ENCODE measurements at places on chromosomes 6 and 20. TPM values are rescaled to one million over a fixed set of nuclear protein-coding genes. Genes with fewer than 3 reads are reported as not detected.
A peak's percentile ranks its signal among the peaks of the same experiment; 100 is the strongest.

Gene RBM38
- total RNA-seq, result 36.2 TPM

GRCh38 chr6:34979218-34979617 is 90.2 kb downstream of the ANKS1A start:
- H3K27ac ChIP-seq, result no peak overlapping the region
- H3K4me3 ChIP-seq, result no peak overlapping the region
- DNase-seq, result no peak
- peaks cover 7% of the 10 kb centered on the region for H3K4me1 ChIP-seq

- no peak for DNase-seq
- no peaks in the 10 kb centered on the region for H3K36me3 ChIP-seq
- H3K4me3 ChIP-seq, result no peak overlapping the region
- H3K27me3 ChIP-seq, result no peaks in the 10 kb centered on the region
- no peaks in the 10 kb centered on the region for H3K4me1 ChIP-seq
Measured at GRCh38 chr6:11215773-11216172, 16.7 kb downstream of the NEDD9 start.

DNA sequence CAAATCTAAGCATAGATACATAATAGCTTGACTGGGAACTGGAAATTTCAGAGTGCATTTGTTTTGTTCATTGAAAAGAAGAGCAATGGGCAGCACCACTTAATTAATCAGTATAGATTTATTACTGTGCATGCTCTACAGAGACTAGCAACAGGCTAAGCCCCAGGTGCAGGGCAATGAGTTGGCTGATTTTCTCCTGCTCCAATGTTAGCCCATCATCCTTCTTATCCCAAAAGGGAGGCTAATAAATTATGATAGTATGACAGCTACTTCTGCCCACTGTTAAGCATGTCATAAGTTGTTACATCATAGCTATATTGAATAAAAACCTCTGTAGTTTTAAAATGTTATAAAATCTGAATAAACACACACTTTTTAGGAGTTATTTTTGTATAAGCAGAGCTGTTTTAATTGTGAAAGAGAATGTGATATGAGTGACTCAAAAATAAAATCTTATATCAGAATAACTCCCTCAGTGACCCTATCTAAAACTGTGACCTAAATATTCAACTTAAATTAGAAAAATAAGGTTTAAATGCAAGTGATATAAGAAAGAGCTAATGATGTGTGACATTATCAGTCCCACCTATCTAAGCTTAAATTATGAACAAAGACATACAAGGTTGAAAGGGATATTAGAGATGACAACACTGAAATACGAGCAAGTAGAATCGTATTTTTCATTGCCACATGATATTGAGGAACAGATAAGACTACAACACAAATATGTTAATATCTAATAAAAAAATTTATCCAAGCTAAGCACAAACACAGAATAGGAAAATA is 967.3 kb upstream of the ADGRB3 start:
- H3K27me3 ChIP-seq, result no peaks in the 10 kb centered on the region
- no peak for DNase-seq
- no peaks in the 10 kb centered on the region for H3K4me1 ChIP-seq
- no peak overlapping the region for H3K4me3 ChIP-seq
- no peaks in the 10 kb centered on the region for H3K36me3 ChIP-seq

DNA sequence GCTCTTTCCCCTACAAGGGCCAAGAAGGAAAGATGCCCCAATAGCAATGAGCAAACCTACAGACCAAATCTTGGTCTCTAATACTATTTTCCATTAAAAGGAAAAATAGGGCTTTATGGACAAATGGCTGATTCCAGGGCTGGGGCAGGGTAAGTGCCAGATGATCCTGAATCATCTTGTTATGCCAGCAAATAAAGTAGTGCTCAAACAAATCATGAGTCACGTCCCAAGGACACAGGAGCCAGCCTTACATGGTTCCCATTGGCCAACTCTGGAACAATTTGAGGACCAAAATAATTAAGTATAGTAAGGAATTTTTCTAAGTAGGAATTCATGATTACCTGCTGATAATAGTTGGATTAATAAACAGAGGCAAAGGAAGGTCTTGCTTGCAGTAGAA is 53.2 kb upstream of the NKX2-4 start:
- H3K36me3 ChIP-seq, result no peaks in the 10 kb centered on the region
- H3K27me3 ChIP-seq, result no peaks in the 10 kb centered on the region
- no peak overlapping the region for H3K4me3 ChIP-seq
- no peak overlapping the region for H3K27ac ChIP-seq
- no peaks in the 10 kb centered on the region for H3K4me1 ChIP-seq

DNA sequence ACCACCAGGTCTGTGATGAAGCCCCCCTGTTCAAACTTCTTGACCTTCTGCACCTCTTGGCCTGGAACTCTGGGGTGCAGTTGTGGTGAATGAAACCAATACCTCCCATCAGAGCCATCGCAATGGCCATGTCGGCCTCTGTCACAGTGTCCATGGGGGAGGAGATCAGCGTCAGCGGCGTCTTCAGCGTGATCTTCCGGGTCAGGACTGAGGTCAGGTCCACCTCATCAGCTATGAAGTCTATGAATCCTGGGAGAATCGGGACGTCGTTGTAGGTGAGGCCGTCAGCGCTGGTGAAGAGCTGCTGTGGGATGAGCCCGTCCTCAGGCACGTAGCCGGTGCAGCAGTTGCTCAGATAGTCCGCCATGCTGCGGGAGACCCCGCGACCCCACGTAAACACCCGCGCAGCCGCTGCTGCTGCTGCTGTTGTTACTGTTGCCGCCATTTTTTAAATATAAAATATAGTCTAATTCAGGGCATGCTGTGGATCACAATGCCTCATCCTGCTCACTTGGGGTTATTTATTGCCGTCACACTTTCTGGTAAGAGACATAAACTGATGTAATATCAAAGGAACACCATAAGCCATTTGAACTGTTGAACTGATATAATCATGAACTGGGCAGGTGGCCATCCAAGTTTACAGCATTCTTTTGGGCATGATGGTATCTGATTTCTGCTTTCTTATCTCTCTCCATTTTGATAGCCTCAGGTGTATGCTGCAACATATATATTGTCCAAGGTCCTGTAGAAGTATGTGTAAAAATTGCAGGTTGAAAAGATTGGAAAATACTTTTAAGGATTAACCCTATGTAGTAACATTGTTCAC is 18.7 kb upstream of the RNF144B start:
- H3K36me3 ChIP-seq, result no peaks in the 10 kb centered on the region
- no peaks in the 10 kb centered on the region for H3K4me1 ChIP-seq
- H3K4me3 ChIP-seq, result no peak overlapping the region
- no peak overlapping the region for H3K27ac ChIP-seq
- no peaks in the 10 kb centered on the region for H3K27me3 ChIP-seq

Gene PAK5
- total RNA-seq, result not detected

Gene RTEL1
- total RNA-seq, result 58.0 TPM

GRCh38 chr6:165652766-165653165 is 10.3 kb downstream of the PDE10A start:
- H3K4me1 ChIP-seq, result no peaks in the 10 kb centered on the region
- no peak for DNase-seq
- H3K36me3 ChIP-seq, result no peaks in the 10 kb centered on the region
- no peak overlapping the region for H3K27ac ChIP-seq
- no peaks in the 10 kb centered on the region for H3K27me3 ChIP-seq

Gene RHAG
- total RNA-seq, result 0.57 TPM

Gene AGER
- 22.6 TPM for total RNA-seq

DNA sequence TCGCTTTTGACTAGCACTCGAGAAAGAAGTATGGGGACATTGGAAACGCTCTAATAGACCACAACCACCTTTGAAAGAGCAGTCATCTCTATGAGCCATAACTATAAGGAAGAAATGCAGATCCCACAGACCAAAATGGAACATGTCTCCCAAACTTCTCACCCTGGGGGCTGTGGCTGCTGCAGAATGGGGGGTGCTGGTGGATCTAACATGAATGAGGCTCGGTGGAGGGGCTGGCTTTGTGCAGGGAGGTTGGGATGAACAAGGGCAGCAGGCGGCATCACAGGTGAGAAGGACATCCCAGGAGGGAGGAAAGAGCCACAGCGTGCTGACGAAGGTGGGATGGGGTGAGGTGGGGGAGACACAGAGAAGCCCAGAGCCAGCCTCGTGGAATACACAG is 10.5 kb upstream of the CCR6 start:
- H3K27ac ChIP-seq, result no peak overlapping the region
- H3K36me3 ChIP-seq, result no peaks in the 10 kb centered on the region
- H3K27me3 ChIP-seq, result peaks cover 6% of the 10 kb centered on the region
- DNase-seq, result no peak
- no peak overlapping the region for H3K4me3 ChIP-seq

GRCh38 chr6:149209871-149210775 is 107.4 kb upstream of the TAB2 start:
- no peak overlapping the region for H3K27ac ChIP-seq
- H3K36me3 ChIP-seq, result no peaks in the 10 kb centered on the region
- H3K4me3 ChIP-seq, result no peak overlapping the region
- no peak for DNase-seq

Gene SLCO4A1
- 107 TPM for total RNA-seq

- no peaks in the 10 kb centered on the region for H3K36me3 ChIP-seq
- H3K27ac ChIP-seq, result peak overlapping the region; percentile 56
- peak; percentile 92 for DNase-seq
Measured at GRCh38 chr6:43798688-43799444, 28.9 kb downstream of the VEGFA start.

- no peak overlapping the region for H3K4me3 ChIP-seq
- no peaks in the 10 kb centered on the region for H3K27me3 ChIP-seq
- H3K4me1 ChIP-seq, result no peaks in the 10 kb centered on the region
- no peaks in the 10 kb centered on the region for H3K36me3 ChIP-seq
- no peak overlapping the region for H3K27ac ChIP-seq
- no peak for DNase-seq
Measured at GRCh38 chr20:17358854-17359253, 132.0 kb downstream of the PCSK2 start.

Gene MICA
- 24.1 TPM for total RNA-seq

Gene CHRNA4
- total RNA-seq, result not detected

GRCh38 chr6:103578115-103578514 is 1281.6 kb downstream of the HACE1 start:
- H3K36me3 ChIP-seq, result no peaks in the 10 kb centered on the region
- H3K4me1 ChIP-seq, result no peaks in the 10 kb centered on the region
- no peaks in the 10 kb centered on the region for H3K27me3 ChIP-seq

GRCh38 chr6:145257704-145258103 is 477.6 kb downstream of the EPM2A start:
- no peaks in the 10 kb centered on the region for H3K4me1 ChIP-seq
- no peaks in the 10 kb centered on the region for H3K27me3 ChIP-seq
- H3K4me3 ChIP-seq, result no peak overlapping the region
- H3K36me3 ChIP-seq, result no peaks in the 10 kb centered on the region
- no peak overlapping the region for H3K27ac ChIP-seq
- DNase-seq, result no peak

DNA sequence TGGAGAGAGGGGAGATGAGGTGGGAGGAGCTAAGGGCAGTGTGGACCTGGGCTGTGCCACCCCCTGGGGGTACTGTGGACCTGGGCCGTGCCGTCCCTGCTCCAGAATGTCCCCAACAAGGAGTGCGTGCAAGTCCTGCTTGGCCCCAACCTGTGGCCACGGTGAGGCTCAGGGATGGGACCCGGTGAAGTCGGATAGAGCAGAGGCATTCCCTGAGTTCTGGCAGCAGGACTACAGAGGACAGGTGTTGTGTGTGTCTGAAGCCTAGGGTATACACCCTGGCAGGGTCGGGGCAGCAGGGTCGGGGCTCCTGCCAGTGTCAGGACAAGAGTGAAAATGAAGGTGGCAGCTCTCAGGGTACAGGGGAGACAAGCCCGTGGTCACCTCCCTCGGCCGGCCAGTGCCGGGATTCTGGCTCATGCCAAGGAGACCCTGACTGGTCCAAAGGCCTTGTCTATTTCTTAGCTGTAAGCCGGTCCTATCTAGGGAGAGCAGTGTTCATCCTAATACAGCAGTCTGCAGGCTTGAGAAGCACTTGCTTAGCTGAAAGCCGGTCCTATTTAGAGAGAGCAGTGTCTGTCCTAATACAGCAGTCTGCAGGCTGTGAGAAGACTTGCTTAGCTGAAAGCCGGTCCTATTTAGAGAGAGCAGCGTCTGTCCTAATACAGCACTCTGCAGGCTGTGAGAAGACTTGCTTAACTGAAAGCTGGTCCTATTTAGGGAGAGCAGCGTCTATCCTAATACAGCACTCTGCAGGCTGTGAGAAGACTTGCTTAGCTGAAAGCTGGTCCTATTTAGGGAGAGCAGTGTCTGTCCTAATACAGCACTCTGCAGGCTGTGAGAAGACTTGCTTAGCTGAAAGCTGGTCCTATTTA is 95.9 kb downstream of the SMOC2 start:
- no peaks in the 10 kb centered on the region for H3K27me3 ChIP-seq
- DNase-seq, result no peak
- H3K36me3 ChIP-seq, result no peaks in the 10 kb centered on the region
- H3K4me3 ChIP-seq, result no peak overlapping the region

DNA sequence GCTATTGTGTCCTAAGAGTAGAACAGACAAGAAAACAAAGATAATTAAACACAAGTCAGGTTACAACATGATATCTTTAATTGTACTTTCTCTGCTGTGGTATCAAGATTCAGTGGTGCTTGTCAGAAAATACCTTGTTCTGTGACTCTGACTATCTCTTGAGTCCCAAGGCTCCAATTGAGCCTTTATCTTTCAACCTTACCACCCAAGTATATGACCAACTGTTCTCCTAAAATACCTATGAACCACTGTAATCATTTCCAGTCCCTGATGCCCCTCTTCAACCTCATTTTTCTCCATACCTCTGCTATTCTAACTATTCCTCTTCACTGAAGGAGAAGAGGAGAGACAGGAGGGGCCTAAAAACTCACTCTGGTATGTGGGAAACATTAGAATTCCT is 66.9 kb upstream of the TPD52L1 start:
- no peak overlapping the region for H3K4me3 ChIP-seq
- no peaks in the 10 kb centered on the region for H3K4me1 ChIP-seq
- H3K27ac ChIP-seq, result no peak overlapping the region
- no peaks in the 10 kb centered on the region for H3K27me3 ChIP-seq

Gene CBLN4
- not detected for total RNA-seq

DNA sequence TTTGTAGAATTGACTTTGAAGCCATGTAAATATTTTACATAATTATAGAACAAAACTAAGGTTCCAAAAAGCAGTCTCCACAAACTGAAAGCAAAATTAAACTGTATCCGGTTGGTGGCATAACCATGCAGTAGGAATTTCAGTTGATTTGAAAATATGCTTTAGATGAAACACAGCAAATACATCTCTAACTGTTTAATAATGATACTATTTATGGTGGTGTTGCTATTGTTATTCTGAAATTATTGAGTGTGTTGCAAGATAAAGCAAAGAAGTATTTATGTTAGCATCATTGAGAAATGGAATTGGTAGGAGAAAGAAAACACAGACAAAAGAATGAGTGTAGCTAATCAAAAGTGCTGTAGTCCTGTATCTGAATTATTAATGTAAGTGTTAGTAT is 73.8 kb upstream of the MTHFD1L start:
- no peak overlapping the region for H3K27ac ChIP-seq
- no peaks in the 10 kb centered on the region for H3K36me3 ChIP-seq
- H3K27me3 ChIP-seq, result no peaks in the 10 kb centered on the region

Gene PDE10A
- 0.37 TPM for total RNA-seq

Gene DYNLT2
- total RNA-seq, result 1.5 TPM

GRCh38 chr6:134317471-134318131 is at the start of gene SGK1:
Gene SGK1 (minus strand): TSS chr6:134318112. CDS start chr6:134317460, 652 bp downstream.
- no peak for DNase-seq
- H3K4me1 ChIP-seq, result no peaks in the 10 kb centered on the region
- H3K27ac ChIP-seq, result no peak within 1 kb of the TSS
- peaks cover 3% of the 10 kb centered on the region for H3K27me3 ChIP-seq
- no peaks in the 10 kb centered on the region for H3K36me3 ChIP-seq

All from HCT116 (cell line).